ENCODE measurements at places on chromosomes 12 and 14.

DNA sequence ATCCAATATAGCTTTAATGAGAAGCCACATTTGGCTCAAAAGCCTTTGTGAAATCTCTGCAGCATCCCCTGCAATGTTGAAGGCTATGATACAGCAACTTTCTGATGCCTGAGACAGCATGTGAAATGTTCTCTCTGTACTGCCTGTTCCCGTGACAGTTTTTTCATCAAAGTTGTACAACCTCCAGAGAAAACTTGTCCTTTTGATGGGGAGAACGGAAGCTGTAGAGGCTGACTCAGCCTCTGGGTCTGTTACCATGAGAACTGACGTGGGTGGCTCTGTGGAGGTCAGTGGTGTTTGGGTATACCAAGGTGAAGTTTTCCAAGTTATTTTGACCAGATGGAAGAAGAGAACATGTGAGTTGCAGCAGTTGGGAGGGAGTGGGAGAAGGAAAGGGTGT, 17.0 kb downstream of the SLC4A8 start:
- DNase-seq: peak; percentile 63

GRCh38 chr14:102317564-102318248, 1.8 kb upstream of the ZNF839 start:
- DNase-seq: peak; percentile 74

- peak; percentile 72 for DNase-seq
These were observed 15.1 kb downstream of the PPM1H start for GRCh38 chr12:62919838-62920237.

GRCh38 chr14:98028162-98028561, 1231.0 kb downstream of the VRK1 start:
- DNase-seq: no peak

DNA sequence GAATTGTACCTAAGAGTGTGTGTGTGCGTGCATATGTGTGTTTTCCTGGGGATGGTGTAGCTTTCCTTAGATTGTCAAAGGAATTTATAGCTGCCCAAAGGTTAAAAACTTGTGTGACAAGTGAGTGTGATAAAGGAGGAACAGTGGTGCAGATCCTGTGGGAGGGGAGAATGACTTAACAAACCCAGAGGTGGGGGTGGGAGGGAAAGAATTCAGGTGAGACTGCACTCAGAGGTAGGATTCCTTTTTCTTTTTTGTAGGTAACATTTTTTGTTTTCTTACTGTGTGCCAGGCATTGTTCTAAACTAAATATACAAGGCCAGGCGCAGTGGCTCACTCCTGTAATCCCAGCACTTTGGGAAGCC, 45.3 kb upstream of the SINHCAF start:
- no peak for DNase-seq

GRCh38 chr14:63214417-63215196, 10.4 kb downstream of the RHOJ start:
- DNase-seq: no peak

DNA sequence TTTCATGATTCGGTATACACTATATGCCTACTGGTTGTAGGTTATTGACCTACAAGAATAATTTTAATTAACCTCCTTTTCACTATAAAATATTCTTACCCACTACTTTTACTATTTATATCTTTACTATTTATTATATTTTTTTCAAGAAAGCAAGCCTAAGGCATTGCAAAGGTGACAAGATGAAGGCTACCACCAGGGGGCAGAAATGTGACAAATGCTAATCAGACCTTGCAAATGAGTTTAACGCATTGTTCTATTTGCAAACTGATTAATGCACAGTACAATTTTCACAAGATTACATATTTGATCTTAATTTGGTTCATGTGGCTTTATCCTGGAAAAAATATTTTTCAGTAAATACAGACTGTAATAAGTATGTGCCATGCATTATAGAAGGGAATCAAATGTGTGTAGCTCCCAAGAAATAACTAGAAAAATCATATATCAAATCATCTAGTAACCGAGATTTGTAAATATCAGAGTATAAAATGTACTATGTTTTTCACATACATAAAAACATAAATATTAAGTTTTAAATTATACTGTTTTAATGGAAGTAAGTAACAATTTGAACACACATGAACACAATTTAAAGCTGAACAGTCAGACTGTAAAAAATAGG, 107.0 kb downstream of the ADAMTS20 start:
- peak; percentile 50 for DNase-seq

DNA sequence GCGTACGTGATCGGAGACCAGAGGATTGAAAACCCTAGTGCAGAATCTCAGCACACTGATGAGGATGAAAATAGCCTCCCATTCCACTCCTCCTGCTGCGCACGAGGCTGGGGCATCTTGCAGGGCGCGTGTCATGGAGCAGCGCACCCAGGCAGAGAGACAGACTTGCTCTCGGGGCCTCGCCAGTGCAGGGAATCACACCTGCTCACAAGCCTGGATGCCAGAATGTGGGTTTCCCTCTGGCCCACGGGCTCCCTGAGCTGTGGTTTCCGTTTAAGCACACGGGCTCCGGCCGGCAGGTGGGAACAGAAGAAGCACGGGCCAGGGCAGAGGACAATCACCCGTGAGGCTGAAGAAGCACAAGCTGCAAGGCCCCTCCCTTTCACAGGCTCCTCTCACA, 2.0 kb downstream of the FGF6 start:
- no peak for DNase-seq

DNA sequence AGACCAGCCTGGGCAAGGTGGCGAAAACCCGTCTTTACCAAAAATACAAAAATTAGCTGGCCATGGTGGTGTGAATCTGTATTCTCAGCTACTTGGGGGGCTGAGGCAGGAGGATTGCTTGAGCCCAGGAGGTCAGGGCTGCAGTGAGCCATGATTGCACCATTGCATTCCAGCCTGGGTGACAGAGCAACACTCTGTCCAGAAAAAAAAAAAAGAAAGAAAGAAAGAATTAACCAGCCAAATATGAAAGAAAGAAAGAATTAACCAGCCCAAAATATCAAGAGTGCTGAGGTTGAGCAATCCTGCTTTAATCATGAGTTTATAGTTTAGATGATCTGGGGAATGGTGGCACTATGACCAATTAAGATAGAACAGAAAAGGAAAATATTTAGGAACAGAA, 3.5 kb upstream of the ACTN1 start:
- DNase-seq: peak; percentile 81

DNA sequence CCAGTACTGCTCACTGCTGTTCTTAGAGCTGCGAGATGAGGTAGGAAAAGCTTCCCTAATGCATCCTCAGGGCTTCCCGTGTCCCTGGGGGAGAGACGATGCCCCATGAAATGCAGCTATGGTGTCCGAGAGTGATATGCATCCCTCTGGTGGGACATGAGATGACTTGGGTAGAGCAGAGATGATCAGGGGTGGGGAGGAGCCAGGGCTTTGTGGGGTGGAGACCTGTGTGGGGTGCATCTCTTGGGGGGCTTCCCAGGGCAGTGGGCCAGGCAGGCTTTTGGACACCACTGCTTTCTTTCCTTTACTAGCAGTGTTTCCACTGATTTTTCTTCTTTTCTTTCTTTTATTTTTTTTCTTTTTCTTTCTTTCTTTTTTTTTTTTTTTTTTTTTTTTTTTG, 147.3 kb downstream of the ADGRD1 start:
- DNase-seq: no peak

DNA sequence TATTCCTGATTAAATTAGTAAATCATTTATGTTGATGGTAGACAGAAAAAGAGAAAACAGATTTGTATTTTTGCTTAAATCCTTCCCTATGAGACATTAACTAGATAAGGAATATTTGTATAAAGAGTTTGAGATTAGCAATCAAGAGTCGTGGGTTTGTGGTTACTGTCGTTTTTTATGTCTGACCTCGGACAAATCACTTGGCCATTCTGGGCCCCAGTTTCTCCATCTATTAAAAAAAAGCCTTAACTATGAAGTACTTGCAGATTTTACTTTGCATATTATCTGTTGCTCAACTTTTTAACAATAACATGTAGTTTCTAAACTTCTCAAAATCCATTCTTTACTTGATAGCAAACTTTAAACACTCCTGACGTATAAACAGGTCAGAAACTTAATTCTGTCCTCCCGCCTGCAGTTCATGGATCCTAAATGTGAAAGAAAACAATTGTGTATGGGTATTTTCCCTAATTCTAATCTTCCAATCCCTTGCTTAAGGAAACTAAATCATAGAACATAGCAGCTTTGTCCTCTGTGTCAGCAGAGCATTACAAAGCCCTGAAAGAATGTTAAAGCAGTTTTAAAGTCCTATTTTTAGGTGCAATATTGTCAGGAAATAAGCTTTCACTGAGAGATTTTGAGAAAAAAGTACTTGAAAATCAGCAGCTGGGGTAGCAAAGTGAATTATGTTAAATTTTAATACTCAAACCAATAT, 118.2 kb downstream of the GPR135 start:
- peak; percentile 42 for DNase-seq

- DNase-seq: no peak
These were observed 248.0 kb downstream of the NPAS3 start for GRCh38 chr14:33186656-33187055.

DNA sequence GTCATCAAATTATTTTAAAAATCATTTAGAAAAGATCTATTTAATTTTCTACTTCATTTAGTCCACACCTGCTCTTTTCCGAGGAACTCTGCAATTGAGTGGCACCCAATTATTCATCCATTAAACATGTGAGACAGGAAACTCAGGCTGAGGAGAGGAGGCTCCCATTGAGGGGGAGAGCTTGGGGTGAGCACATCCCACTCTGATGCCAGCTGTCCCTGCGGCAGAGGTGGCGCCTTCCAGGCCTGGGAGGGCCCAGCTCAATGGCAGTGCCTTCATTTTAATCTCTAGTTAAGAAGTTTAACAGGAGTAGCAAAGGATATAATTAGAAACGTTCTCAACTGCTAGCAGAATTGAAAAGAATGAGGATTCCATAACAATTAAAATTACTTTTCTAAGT, 92.0 kb downstream of the ITPR2 start:
- DNase-seq: peak; percentile 9

DNA sequence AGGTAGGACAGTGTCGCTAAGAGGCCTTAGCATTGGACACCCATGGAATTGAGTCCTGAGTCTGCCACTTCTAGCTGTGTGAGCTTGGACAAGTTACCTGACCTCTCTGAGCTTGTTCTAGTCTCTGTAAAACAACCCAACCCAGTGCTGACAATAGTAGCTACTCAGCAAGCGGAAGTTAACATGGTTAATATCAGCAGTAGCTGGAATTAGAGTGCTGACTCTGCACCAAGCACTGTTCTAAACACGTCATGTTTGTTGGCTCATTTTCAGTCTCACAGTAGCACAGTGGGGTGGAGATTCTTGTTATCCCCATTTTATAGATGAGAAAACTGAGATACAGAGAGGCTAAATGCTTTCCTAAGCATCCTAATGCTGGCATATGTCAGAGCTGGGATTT, 47.5 kb upstream of the RIN3 start:
- no peak for DNase-seq

- DNase-seq: no peak
These were observed 95.0 kb upstream of the OTX2 start for GRCh38 chr14:56905282-56905681.

DNA sequence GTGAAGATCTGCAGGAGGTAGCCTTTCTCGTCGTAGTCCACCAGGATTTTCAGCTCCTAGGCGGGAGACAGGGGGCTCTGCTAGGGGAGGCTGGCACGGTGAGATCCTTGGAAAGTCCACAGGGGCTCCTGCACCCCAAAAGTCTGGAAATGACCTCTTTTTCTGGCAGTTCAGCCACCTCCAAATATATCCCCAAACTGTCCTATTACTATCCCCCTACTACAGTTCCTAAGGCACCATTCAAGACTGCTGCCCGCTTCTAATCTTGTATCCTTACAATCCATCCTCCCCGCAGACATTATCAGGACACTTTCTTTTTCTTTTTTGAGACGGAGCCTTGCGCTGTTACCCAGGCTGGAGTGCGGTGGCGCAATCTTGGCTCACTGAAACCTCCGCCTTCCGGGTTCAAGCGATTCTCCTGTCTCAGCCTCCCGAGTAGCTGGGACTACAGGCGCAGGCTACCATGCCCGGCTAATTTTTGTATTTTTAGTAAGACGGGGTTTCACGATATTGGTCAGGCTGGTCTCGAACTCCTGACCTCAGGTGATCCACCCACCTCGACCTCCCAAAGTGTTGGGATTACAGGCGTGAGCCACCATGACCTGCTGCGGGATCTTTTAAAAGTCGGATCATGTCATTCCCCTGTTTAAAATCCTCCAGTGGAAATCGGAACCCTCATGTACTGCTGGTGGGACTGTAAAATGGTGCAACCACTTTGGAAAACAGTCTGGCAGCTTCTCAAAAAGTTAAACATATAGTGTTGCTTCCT, 18.5 kb downstream of the HPD start:
- no peak for DNase-seq
